ENCODE measurements at places on chromosomes 5 and 9.
A peak's percentile ranks its signal among the peaks of the same experiment; 100 is the strongest.

- DNase-seq, result no peak
Observed at GRCh38 chr9:130864541-130864940, 29.5 kb downstream of the ABL1 start.

GRCh38 chr5:143066556-143067281, 296.5 kb downstream of the ARHGAP26 start:
- no peak for DNase-seq

DNA sequence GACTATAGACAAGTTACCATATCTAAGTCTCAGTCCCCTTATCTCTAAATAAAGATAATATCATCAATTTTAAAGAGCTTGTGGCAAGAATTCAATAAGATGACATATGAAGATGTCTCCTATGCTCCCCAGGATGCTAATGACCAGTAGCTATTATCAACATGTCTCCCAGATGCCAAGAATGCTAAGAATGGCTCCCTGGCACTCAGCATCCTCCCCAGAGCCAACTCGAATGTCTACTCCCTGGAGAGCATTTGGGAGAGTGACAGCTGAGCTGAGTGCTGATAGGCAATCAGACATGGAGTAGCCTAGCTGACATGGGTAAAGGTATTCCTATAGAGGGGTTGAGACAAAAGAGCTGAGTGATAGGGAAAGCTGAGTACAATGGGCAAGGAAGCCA, 15.9 kb downstream of the P4HA2 start:
- DNase-seq, result no peak

DNA sequence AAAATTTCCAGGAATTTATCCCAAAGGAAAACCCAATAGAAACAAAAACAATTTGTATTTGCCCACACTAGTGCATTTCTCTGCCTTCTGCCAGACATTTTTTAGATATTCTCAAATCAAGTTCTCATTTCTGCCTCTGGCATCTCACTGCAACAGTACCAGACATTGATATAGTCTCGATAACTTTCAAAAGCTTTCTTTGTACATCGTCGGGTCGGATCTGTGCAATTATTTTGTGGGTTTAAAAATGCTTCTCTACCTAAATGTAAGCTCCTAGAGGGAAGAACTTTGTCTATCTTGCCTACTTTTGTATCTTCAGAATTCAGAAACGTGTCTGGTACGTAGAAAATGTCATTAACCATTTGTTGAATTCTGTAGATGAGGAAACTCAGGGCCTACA, 125.5 kb upstream of the LIFR start:
- no peak for DNase-seq

- DNase-seq, result no peak
Observed at GRCh38 chr5:57499262-57500050, 16.8 kb upstream of the ACTBL2 start.

GRCh38 chr9:136142859-136143214, 24.2 kb upstream of the TMEM250 start:
- no peak for DNase-seq

DNA sequence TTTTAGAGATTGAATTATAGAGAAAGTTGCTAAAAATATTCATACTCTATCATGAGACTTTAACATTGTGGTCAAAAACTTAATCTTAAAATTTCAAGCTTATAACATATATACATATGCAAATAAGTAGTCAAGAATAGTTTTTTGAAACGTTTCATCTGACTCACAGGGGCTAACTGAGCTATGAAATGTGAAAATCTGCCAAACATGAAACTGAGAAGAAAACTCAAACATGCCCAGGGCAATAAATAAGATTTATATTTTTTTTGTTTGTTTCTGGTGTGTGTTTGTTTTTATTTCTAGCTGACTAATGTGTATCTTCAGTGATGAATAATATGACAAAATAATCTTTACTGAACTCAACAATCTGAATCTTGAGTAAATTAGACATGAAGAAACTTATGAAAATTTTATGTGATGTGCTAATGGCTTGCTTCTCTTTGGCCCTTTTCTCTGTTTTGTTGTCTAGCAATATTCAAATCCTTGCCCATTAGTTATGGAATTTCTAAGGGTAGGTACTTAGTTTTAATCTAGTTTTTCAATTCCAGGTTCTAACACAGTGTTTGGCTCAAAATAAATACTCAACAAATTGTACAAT, 99.9 kb downstream of the FAM174A start:
- DNase-seq, result no peak

GRCh38 chr5:109319351-109319750, 90.4 kb downstream of the PJA2 start:
- no peak for DNase-seq

DNA sequence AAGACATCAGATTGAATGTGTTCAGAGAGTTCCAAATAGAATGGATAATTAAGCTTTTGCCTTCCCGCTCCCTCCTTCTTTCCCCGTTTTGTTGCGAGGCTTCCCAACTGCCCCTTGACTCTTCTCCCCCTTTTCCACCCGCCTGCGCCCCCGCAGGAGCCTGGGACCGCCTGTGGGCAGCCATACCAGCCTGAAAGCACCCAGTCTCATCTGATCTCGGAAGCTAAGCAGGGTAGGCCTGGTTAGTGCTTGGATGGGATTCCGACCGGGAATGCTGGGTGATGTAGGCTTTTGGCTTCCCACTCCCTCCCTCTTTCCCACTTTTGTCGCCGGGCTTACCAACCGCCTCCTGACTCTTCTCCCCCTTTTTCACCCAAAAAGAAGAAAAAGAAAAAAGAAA, 6.8 kb upstream of the HSD17B4 start:
- DNase-seq, result no peak

GRCh38 chr9:2234371-2234893, 219.3 kb downstream of the SMARCA2 start:
- DNase-seq, result no peak

DNA sequence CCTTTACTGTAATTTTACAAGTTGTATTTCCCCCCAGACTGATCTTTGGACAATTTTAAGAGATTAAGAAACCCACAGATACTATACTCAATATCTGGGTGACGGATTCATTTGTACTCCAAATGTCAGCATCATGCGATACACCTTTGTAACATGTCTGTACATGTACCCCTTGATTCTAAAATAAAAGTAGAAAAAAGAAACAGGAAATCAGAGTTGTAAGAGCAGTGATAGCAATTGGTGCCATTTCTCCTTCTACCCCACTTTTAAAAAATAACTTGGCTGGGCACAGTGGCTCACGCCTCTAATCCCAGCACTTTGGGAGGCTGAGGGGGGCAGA, 116.9 kb downstream of the FGF1 start:
- no peak for DNase-seq

- DNase-seq, result no peak
Observed at GRCh38 chr9:27110181-27110580, 1.2 kb downstream of the TEK start.

DNA sequence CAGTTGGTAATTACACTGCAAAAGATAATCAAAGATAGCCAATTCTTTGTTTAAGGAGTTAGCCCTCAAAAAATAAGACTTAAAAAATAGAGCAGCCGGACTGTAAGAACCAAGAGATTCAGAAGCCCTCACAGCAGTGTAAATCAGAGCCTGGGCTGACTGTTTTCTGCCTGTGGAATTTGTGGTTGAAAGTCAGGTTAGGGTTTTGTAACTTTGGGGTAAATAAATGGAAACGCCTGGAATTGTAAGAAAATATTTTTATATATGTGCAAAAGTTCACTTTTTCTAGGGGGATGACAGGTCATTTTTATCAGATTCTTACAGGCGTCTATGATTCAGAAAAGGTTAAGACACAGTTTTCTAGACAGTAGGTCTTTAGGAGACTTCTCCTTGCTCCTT, 35.6 kb downstream of the KLHL3 start:
- no peak for DNase-seq

- DNase-seq, result peak; percentile 49
Observed at GRCh38 chr5:180161420-180162303, 47.3 kb downstream of the RASGEF1C start.

- no peak for DNase-seq
Observed at GRCh38 chr9:91312717-91313325, 48.9 kb downstream of the AUH start.

- DNase-seq, result peak; percentile 42
Observed at GRCh38 chr9:93235300-93235960, 51.5 kb downstream of the WNK2 start.

GRCh38 chr5:82301190-82301589, 23.0 kb upstream of the RPS23 start:
- no peak for DNase-seq

- DNase-seq, result no peak
Observed at GRCh38 chr5:107418902-107419301, 251.8 kb downstream of the EFNA5 start.

DNA sequence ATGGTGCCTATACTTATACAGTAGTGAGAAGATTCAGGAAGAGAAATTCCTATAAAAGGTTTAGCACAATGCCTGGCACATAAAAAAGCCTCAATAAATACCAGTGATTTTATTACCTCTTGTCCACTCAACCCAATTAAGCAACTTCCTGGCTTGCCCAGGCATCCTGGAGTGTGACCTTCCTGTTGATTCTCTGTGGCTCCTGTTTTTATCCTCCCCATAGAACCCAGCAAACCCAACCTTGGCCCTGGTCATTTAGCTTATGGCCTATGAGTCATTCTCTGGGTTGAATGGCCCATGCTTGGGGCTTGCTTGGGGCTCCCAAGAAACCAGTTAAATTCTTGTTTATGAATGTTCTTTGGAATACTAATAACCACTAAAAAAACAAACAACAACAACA, 21.4 kb upstream of the SPARC start:
- no peak for DNase-seq

DNA sequence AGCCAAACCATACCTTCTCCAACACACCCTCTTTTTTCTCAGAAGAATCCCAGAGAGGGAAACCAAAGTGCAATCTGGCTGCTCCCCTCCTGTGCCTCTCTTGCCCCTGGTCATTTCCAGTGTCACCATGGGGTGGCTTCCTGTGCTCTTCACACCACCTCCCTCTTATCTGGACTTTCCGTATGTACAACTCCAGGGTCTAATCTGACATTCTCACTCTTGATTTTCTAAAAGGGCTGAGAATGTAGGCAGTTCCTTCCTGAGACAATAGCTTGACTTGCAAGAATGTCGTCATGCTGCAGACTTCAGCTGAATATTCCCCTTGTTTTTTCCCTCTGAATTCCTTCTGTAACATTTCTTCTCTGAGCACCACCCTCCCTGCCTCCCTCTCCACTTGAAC, 110.2 kb downstream of the FBXL7 start:
- no peak for DNase-seq

DNA sequence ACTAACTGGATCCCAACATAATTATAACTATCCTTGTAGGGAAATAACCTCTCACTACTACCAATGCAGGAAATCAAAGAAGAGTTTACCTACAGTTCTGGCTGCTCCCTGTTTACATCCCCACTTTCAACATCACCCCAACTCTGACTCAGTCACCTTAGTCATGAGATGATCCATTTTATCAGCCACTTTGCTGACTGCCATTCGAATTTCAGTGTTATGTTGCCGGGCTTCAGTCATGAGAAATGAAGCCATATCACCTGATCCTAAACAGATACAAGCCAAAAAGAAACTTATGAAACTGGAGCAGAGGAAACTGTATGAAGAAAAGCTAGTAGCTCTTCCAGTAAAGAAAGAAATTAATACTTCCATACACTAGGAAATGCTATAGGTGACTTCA, 33.7 kb downstream of the SLC31A2 start:
- no peak for DNase-seq

- DNase-seq, result no peak
Observed at GRCh38 chr9:90219548-90220118, 423.0 kb downstream of the DIRAS2 start.

DNA sequence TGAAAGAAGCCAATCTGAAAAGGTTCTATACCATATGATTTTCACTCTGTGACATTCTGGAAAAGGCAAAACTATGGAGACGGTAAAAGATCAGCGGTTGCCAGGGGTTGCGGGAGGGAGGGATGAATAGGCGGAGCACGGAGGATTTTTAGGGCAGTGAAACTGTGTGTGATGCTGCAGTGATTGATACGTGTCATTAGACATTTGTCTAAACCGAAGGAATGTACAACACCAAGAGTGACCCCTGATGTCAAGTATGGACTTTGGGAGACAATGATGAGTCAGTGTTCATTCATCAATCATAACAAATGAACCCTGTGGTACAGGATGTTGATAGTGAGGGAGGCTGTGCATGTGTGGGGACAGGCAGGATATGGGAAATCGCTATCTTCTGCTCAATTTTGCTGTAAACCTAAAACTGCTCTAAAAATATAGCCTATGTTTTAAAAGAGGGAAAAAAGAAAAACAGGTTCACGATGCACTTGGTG, 34.4 kb downstream of the ERGIC1 start:
- no peak for DNase-seq

- no peak for DNase-seq
Observed at GRCh38 chr9:37377688-37378612, 44.5 kb upstream of the GRHPR start.

DNA sequence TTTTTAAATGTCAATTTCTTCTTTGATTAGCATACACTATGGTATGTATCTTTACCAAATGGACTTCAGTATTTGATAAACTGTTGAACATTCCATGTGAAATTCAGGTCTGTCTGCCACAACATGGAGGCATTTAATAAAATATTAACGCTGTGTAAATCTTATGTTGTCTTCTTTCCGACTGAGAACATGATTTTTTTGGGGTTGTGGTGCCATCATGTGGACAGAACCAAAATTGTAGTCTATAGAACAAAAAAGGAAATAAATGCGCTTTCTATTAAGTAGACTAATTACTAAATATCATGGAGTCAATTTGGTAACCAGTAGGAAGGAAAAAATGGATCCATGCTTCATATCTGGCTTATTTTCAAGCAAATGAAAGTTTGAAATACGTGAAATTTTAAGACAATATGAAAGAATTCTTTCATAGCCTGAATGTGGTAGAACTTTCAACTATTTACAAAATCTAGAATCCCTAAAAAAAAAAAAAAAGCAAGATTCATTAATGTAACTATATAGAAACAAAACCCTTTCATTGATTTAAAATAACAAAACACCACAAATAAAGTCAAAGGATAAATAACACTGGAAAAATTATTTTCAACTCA, 2.8 kb upstream of the PLK2 start:
- DNase-seq, result no peak
